Cardiac septum (tissue), 1 donor: ENCODE measurements at places on chromosomes 12 and 14. TPM values are rescaled to one million over a fixed set of nuclear protein-coding genes. Genes with fewer than 3 reads are reported as not detected.
A peak's percentile ranks its signal among the peaks of the same experiment; 100 is the strongest.

The ENDOU gene
- total RNA-seq = 0.24 TPM

The FAM186B gene
- total RNA-seq = 0.48 TPM

The MYBPC1 gene
- total RNA-seq = 3.1 TPM

The RHOJ gene
- 14.7 TPM for total RNA-seq

The USP15 gene
- total RNA-seq = 62.6 TPM

The CRIP1 gene
- 68.2 TPM for total RNA-seq

The AKAP6 gene
- total RNA-seq = 249 TPM

The RTL1 gene
- total RNA-seq = not detected

- DNase-seq = no peak
Observed at GRCh38 chr12:123254853-123255446, 16.7 kb downstream of the CDK2AP1 start.

GRCh38 chr14:99592394-99592793 lies 11.6 kb downstream of the CCDC85C start:
- no peak for DNase-seq

DNA sequence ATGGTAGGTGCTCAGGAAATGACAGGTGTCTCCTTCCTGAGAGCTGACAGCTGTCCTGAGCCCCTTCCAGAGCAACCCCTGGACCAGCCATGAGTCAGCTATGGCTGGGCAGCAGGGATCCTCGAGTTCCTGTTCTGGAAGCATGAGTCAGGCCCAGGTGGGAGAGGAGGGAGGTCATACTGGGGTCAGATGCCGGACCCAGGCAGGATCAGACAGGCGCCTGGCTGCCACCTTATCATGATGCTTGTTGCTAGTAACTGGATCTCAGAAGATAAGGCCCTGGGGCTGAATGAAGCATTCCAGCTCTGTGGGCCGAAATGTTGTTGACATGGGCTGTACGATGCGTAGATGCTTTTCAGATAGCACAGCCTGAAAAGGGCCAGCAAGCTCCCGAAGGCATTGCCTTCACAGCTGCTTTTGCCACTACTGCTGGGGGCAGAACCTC lies 17.4 kb upstream of the KRT7 start:
- DNase-seq = peak; percentile 72

DNA sequence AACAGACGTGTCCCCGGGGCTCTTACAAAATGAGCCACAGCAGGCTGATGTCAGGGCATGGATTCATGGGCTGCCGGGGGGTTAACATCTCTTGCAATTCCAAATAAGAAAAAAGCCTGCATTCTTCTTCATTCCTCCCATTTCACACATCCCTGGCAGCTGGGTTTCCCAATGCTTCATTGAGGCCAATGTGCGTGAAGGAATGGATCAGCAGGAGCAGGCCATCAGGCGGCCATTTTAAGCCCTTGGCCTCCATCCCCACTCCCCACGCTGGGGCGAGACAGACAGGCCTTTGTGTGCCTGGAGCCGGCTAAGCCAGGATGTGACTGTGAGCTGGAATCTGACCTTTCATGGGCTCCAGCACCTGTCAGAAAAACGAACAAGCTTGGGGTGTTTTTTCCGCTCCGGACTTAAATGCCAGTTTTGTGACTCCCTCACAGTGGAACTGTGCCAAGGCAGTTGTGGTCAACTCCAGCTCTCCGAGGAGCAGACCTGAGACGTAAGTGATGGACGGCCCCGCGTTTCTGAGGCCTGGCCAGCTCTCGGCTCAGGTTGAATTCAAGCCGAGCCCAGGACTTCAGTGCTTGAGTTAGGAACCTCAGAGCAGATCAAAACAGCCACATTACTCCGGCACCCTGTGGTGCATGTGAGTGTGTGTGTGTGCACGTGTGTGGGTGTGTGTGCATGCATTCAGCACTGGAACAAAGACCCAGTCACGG lies 133.1 kb downstream of the TMEM30B start:
- no peak for DNase-seq

- no peak for DNase-seq
Observed at GRCh38 chr12:82896979-82897378, 210.3 kb downstream of the TMTC2 start.

DNA sequence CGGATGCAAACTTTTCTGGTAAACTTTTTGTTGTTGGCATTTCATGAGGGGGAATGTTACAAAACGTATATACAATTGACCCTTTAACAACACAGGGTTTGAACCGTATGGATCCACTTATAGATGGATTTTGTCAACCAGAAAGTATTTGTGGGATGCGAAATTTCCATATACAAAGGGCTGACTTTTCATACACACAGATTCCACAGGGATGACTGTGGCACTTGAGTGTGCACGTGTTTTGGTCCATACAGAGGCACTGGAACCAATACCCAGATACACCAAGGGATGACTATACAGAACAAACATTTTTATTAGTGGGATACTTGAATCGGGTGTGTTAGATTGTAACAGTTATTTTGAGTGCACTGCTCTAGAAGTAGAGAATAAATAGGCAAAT lies 29.8 kb upstream of the CCT2 start:
- DNase-seq = no peak

DNA sequence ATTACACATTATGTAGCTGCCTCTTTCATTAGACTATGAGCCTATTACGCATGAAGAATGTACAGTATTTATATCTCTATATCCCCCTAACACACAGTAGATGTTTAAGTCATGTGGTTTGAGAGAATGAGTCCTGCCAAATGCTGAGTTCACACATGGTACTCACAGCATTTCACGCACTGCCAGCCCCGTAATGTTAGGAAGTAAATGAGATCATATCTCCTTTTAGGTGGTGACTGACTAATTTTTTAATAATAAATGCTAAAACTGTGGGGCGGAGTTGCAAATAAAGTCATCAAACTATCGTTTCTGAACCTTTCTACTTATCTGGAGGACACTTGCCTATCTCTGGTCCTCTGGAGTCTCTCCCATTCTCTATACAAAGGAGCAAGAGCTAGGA lies 343.8 kb downstream of the ADAMTS20 start:
- no peak for DNase-seq

- DNase-seq = no peak
Observed at GRCh38 chr12:58161773-58162172, 220.4 kb downstream of the ATP23 start.

GRCh38 chr12:131454418-131455217 lies 256.3 kb upstream of the SFSWAP start:
- no peak for DNase-seq

DNA sequence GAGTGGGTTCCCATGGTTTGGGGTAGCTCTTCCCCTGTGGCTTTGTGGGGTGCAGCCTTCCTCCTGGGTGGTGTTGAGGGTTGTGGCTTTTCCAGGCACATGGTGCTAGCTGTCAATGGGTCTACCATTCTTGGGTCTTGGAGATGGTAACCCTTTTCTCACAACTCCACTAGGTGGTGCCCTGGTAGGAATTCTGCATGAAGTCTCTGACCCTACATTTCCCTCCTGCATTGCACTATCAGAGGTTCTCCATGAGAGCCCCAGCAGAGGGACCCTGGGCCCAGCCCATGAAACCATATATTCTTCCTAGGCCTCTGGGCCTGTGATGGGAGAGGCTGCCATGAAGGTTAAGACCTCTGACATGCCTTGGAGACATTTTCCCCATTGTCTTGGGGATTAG lies 1093.3 kb downstream of the SLC16A7 start:
- no peak for DNase-seq
